Stimulated activated CD4-positive, alpha-beta T cell treated with anti-CD3 and anti-CD28 coated beads, Interleukin-1b, Interleukin-23, amount 100 ng/mL, for 1 hour (primary cell): ENCODE measurements at places on chromosomes 4 and X.

GRCh38 chr4:141463678-141464077, 172.7 kb upstream of the IL15 start:
- no peak for DNase-seq

DNA sequence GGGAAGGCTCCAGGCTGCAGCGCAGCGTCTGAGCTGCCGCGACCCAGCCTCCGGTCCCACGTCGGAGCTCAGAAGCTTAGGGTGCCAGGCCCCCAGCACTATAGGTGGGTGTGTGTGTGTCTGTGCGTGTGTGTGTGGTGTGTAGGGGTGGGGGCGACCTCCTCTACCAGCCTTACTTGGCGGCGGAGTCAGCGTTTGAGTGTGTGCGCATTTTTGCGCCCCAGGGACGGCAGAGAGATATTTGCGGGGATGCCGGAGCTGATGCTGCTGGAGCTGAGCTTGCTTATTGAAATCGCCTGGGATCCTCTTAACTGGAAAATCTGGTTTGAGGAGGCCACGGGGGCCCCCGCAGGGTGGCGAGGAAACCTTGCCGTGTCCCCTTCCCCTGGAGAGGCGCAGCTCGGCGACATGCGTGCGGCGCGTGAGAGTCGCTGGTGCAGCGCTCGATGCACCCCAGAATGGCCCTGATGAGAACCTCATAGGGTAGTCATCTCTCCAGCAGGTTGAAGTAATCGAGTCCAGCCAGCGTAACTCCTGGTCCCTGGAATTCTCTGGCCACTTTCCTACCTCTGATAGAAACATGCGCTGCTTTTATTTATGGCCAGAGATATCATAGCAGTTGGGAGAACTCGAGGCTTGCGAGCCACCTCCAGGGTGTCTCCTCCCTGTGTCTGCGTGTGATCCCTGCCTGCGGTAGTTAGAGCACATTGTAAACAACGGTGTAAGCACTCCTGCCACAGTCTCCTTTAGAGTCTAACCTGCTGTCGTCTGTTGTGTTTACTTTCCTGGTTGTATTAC, 2.7 kb downstream of the ADGRL3 start:
- no peak for DNase-seq

DNA sequence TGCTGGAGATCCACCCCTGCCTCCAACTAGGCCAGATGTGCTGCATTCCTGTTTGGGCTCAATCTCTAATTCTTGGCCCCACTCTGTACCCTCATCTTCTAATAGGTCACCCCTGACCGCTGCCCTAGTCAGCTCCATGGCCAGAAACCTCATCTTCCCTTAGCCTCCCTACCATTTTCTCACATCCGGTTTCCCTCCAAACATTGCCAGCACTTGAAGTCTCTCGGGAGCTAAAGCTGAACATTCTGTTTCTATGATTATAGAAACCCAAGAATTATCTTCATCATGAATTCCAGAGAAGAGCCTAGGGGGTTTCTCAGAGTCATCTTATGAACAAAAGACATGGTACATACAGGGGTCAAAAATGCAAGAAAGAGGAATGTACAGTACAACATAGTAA, 179.7 kb downstream of the AMELX start:
- DNase-seq = no peak

GRCh38 chr4:845836-846251, 19.9 kb upstream of the CPLX1 start:
- DNase-seq = no peak

- DNase-seq = no peak
These were observed 40.4 kb upstream of the PROM1 start for GRCh38 chr4:16124232-16124631.

- DNase-seq = no peak
These were observed 69.6 kb upstream of the PCDH18 start for GRCh38 chr4:137601934-137602333.

GRCh38 chrX:74527350-74527749, 87.1 kb downstream of the RLIM start:
- DNase-seq = no peak

DNA sequence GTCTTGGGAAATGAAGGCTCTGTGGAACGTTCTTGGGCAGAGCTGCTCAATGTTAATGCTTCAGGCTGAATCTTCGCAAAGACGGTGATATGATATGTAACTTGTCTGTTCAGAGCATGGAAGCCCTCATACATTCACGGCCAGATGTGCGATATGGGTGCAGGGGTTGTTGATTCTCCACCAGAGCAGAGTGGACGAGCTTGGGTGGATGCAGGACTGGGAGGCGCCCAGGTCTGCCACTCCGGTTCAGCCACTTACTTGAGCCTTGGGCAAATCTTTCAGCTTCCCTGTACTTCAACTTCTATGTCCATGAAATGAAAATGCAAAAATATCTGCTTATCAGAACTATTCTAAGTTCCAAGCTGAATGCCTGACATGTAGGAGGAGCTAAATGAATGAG, 47.4 kb upstream of the MND1 start:
- DNase-seq = no peak

GRCh38 chr4:8794491-8794890, 77.1 kb downstream of the HMX1 start:
- no peak for DNase-seq

DNA sequence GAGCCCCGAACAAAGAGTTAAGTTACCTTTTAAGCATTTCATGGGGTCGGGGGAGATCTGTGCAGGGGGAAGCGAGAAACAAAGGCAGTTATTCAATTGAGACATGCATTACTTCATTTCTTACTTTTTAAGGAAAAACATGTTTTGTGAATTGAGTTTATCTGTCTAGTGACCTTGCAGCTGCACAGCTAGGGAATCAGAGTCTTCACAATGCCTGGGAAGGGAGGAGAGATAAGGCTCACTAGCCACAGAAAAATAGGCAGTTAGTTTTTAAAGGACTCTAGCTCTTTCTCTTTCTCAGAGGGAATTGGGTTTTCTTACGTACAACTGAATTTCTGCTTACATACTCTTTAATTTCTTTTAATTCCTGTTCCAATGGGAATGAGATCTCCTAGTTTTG, 26.2 kb upstream of the ZBTB33 start:
- no peak for DNase-seq

DNA sequence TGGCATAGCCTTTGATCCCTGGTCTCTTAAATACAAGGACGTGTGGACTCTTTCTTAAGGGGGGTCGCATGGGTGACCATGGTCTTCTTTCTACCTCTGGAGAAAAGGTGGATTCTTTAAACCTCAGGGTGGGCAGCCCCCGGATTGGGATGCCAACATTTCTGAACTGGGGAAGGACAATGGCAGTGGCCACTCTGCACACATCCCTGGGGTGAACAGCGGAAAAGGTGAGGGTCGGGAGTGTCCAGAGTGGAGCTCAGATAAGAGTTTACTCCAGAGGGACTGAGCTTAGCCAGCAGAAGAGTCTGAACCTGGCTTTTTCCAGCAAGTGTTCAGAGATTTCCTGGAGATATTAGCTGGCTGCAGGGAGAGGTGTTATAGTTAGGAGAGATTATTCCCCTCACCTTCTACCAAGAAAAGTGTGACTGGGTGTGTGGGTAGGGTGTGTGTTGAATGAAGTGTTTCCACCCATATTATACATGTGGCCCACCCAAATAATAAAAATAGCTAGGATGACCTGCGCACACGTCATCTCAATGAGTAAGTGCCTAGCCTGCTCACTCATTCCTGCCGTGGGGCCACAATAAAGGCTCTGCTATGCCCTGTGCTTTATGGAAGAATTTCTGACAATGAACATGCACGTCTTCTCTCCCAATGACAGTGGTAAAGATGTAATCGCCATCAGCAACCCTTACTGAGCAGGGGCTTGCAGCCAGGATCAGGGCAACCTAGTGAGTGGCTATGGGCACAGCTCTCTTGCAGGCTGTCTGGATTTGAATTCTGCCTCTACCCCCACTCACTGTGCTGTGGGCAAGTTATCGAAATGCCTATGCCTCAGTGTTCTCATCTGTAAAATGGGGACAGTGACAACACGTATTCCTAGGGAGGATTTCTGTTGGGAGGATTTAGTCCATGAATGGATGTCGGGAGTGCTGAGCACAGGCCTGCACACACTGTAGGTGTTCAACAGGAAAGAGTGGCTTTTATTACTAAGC, 76.6 kb downstream of the SLC2A9 start:
- DNase-seq = no peak

DNA sequence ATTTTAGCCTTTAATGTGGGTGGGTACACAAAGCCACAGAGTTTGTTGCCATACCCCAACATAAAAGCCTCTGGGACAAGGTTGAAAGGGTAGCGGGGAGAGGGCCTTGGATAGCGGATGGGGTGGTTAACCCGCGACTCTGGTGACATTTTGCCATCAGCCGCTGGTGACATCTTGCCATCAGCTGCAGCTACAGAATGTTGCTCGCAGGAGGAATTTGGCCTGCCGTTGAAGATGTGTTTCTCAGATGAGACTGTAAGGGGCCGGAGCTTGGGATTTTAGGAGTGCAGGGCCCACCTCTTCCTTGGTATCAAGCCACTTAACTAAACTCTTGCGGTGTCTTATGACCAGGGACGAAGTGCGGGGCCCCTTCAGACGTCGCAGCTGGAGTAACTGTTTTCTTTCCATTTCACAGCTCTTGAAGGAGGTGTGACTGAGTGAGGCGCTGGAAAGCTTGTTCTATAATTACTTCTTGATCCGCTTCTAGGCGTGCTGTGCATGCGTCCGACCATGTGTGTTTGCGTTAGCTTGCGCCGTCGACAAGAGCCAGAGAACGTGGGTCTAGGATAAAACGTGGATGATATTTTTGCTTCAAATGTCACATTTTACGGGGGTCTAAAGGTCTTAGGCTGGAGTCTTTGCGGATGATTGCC, 820 bp upstream of the RASL11B start:
- no peak for DNase-seq

- DNase-seq = no peak
These were observed 211.1 kb downstream of the GLUD2 start for GRCh38 chrX:121258545-121258944.

DNA sequence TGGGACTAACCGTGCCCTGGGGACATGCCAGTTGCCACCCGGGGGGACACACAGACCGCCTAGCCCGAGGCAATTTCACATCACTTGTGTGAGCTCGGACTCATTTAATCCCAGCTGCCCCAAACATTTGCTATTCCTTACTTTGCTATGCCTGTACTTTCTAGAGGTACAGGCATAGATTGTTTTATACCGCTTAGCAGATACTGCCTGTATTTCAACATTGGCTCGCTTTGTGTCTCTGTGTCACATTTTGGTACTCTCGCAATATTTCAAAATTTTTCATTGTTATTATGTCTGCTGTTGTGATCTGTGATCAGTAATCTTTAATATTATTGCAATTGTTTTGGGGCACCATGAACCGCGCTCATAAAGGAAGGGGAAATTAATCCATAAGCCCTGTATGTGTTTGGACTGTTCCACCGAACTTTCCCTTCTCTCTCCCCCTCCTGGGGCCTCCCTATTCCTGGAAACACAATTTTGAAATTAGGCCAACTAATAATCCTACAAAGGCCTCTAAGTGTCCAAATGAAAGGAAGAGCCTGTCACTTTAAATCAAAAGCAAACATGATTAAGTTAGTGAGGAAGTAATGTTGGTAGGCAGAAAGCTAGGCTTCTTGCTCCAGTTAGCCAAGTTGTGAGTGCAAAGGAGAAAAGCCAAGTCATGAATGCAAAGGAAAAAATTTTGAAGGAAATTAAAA, 568 bp upstream of the CASP6 start:
- no peak for DNase-seq

DNA sequence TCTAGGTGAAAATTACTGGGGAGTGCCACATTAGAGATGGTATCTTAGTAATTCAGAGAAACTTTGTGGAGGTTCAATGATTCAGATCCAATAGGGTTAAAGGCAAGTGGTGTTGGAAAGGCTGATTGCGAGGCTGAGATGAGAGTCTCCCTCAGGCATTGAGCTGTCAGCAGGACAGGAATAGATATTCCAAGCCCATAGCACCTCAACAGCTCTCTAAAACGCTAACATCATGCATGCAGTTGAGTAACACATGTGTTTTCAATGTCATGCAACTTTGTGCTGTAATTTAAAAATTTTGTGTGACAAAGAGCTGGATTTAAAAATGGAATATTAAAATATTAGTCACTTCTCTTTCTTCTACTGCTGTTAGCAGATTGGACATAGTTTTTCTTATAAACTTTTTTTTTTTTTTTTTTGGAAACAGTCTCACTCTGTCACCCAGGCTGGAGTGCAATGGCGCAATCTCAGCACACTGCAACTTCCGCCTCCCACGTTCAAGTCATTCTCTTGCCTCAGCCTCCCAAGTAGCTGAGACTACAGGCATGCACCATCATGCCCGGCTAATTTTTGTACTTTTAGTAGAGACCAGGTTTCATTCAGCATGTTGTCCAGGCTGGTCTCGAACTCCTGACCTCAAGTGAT, 173.5 kb upstream of the C1QTNF7 start:
- DNase-seq = no peak

DNA sequence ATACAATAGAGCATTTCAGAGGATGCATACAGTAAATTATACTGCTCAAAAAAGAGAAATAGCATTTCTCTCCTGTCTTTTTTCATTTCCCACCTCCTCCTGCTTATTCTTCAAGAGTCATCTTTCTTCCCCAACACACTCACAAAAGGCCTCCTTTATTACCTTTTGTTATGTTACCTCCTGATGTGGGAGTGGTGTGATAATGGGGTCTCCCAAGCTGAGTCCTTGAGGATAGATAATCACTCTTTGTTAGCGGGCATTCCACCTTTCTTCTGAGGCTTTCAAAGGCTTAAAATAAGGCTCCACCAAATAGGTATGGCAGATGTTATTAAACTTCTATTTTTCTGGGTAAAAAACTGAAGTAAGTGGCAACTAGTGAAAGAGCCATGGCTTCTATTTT, 159.8 kb downstream of the CPEB2 start:
- DNase-seq = no peak

DNA sequence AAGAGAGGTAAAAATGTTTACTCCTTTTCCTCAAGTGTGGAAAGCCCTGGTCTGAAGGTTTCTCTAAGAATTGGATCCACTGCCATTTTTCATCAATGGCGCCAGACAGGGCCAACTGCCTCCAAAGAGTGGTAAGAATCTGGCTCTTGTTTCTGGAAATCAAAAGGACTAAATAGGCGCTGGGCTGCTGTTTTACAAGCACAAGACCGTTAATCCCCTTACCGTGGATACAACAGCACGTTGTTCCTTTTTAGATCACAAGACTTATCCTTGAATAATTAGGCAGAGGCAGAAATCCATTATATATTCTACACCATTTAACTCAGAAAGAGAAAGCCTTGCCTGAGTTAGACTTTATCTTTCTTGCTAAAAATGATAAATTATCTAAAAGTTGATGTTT, 10.6 kb downstream of the CLTRN start:
- DNase-seq = no peak

- no peak for DNase-seq
These were observed 128.0 kb upstream of the NKX1-1 start for GRCh38 chr4:1534095-1534872.

GRCh38 chr4:143099693-143100092, 85.0 kb upstream of the USP38 start:
- no peak for DNase-seq

DNA sequence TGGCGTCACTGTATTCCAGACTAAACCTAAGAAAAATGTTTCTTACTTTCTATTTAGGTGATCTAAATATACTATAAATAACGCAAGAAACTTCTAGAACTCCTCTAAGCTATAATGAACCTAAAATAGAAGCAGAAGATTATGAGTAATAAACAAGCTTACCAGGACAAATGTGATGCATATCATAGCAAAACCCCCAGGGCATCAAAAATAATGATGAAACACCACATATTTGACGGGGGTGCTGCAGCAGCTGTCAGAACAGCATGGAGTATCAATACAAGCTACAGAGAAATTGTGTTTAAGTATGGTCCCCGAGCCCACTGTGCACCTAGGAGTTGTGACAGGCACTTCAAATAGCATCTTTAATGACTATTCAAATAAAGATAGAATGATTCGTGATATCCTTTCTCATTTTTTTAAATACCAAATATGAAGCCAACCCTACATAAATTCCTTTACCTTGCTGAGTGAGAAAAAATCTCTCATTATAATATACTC, 337.3 kb downstream of the CENPC start:
- DNase-seq = no peak

GRCh38 chr4:87077914-87078585, 142.4 kb downstream of the KLHL8 start:
- no peak for DNase-seq
